Amniotic epithelial cell (primary cell): ENCODE measurements at places on chromosomes 1 and 21.

DNA sequence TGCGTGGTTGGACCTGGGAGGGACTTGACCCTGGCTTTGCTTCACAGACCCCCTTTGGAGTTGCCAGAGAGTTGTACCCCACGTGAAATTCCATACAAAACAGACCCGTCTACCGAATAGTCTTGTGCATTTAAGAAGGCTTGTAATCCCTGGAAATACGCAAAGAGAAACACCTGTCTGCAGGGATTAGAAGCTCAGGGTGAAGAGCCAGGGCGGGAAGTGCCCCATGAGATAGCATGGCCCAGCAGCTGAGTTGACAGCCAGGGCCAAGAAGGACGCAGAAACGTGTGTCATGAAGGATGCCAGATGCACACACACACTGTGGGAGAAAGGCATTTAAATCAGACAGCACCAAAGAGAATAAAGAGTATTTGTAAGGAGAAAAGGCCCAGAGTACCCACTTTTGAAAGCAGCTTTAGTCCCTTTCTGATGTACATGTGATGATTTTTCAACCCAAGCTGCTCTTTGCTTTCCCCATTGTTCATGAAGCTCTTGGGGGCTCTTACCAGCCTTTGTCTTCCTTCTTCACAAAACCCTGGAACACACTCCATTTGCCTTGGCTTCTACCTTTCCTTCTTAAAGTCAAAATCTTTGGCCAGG is 46.6 kb downstream of the PCP4 start:
- DNase-seq: no peak

GRCh38 chr1:96116731-96117130 is 604.9 kb upstream of the PTBP2 start:
- DNase-seq: peak; percentile 0

GRCh38 chr1:17281775-17282181 is 26.2 kb upstream of the PADI4 start:
- no peak for DNase-seq

DNA sequence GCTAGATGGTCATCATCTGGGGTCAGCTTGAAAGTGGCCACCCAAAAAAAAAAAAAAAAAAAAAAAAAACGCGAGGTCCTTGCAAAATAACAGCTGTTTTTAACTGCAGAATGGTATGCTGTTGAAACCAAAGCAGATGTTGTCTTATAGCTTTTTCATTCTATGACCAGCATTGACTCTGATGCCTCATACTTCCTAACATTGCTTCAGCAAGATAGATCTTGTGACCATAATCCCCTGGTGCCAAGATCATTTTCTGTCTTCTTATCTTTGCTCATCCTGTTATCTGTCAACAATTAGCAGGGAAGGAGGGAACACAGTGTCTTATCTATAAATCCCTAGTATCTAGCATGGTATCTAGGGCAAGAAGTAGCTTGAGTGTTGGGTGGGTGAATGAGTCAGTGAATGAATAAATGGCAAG is 181.5 kb downstream of the PLPP3 start:
- peak; percentile 85 for DNase-seq

DNA sequence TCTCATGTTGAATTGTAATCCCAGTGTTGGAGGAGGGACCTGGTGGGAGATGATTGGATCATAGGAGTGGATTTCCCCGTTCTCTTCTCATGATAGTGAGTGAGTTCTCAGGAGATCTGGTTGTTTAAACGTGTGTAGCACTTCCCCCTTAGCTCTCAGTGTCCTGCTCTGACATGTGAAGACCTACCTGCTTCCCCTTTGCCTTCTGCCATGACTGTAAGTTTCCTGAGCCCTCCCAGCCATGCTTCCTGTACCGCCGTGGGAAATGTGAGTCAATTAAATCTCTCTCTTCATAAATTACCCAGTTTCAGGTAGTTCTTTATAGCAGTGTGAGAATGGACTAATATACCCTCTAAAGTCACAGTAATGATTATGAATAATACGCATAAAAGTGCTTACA is 248.4 kb upstream of the LRRC7 start:
- no peak for DNase-seq

DNA sequence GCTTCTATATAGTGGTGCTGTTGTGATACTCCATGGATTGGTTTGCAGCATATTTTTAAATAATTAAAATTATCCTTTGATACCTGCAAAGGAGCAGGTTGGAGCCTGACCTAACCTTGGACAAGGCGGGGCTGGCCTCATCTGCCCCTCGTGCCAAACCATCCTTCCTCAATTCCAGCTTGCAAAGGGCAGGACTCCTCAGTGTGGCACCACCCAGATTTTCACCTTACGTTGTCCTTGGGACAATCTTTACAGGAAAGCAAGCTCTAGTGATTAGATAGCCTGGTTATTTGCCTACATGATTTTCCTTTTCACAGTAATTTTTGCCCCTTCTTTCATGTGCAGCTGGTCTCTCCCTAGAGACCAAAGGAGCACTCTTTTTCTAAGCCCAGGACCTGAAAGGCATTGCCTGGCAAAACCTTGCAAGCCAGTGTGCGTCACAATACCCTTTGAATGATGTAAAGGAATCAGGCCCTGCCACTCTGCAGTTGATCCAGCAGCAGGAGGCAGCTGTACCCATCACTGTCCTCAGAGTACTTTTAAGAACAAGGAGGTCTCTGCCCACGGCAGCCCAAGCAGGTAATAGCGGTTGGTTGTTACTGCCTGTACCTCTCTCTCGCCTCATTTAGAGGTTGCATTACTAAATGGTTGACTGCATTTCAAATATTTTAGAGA is 99.4 kb downstream of the ADSS2 start:
- DNase-seq: no peak

- DNase-seq: peak; percentile 38
These were observed 135.0 kb downstream of the ATP5PO start for GRCh38 chr21:33780631-33781030.

DNA sequence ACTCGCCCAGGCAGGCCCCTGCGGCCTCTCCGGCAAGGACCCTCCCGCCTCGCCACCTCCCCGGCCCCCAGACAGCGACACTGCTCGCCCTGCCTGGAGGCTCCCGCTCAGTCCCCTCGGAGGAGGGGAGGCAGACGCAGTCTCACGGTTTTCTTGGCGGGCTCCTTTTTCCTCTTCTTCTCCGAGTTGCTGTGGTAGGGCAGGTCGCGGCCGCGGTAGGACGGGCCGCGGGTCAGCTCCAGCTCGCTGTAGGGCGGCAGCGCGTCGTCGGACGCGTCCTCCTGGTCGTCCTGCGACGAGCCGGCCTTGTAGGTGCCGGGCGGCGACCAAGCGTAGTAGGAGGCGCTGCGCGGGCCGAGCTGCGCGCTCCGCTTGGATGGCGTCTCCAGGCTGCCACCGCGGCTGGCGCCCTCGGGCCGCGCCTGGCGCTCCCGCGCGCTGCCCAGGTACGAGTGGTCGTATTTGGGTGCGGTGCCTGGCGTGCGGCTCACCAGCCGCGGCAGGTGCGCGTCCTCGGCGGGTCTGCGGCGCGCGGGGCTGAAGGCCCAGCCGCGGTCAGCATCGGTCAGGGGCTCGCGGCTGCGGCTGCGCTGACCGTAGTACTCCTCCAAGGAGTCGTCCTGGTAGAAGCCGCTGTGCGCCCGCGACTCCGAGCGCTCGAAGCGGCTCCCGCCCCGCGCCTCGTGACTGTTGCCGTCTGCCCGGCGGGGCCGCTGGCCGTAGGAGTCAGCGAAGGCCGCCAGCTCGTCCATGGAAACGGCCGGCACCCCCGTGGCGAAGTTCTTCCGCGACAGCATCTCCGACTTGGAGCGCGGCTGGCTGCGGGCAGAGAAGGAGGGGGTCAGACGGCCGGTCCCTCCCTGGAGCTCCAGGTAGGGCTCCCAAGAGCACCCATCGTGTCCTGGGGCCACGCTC is 44.8 kb upstream of the TADA1 start:
- no peak for DNase-seq

GRCh38 chr21:33901412-33902288 is 14.0 kb downstream of the ATP5PO start:
- DNase-seq: peak; percentile 89

DNA sequence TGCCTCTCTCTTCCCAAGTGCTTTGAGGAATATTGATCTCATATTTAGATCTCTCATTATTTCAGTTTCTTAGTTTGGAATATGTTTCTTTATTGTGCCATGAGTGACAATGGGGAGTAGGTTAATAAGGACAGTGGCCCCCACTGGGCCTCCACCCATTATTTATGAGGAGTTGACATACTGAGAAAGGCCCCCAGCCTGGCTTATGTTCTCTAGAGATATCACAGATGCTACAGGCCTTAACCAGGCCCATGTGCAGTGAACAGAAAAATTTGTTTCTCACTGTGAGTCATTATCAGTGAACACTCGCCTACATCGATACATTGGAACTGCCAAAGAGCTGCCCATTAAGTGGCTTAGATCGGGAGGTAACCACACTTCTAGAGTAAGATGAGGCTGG is 35.7 kb upstream of the SYT6 start:
- no peak for DNase-seq

- DNase-seq: no peak
These were observed 1.1 kb upstream of the PKP1 start for GRCh38 chr1:201282216-201282615.

DNA sequence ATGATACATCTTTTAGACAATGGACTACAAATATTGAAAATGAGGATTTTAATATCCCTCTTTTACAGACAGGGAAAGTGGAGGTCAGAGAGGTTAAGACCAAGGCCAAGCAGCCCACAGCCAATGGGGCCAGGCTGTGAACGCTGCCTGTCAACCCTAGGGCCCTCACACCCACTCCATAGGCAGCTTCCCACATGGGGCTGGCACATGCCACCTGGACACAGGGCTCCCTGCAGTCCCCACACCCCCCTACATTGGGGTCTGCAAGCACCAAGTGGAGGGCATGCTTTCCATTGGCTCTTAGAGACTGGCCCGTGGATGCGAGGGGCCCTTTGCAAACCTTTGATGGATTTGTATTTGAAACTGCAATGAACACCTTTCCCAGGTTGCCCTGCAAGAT is 348.5 kb upstream of the VAMP3 start:
- DNase-seq: no peak

GRCh38 chr1:229769809-229770208 is 143.8 kb downstream of the URB2 start:
- DNase-seq: no peak
